Osteoblast (primary cell): ENCODE measurements at places on chromosomes 11 and 22. TPM values are rescaled to one million over a fixed set of nuclear protein-coding genes. Genes with fewer than 3 reads are reported as not detected.

The FXYD6 gene
- not detected in 2 replicates for total RNA-seq

The USP2 gene
- 0.29 and 0.36 TPM in 2 replicates for total RNA-seq

The RGL4 gene
- not detected in 2 replicates for total RNA-seq

The IFITM1 gene
- total RNA-seq: 48.6 and 64.4 TPM in 2 replicates

The INS gene
- total RNA-seq: not detected in 2 replicates

The CALCA gene
- total RNA-seq: not detected in 2 replicates
